Activated T-helper 2 cell treated with anti-CD3 and anti-CD28 coated beads, Interferon-gamma antibody, Interleukin-2, Interleukin-4, amounts not matched to agents 10 μg/mL and 5 μg/mL and 100 μg/mL, durations not matched to agents 14 hours and 24 hours and 36 hours (primary cell): ENCODE measurements at places on chromosomes 5 and 9. TPM values are rescaled to one million over a fixed set of nuclear protein-coding genes. Genes with fewer than 3 reads are reported as not detected.

- no peak for DNase-seq
- H3K4me1 ChIP-seq = peaks cover 10% of the 10 kb centered on the region
- H3K36me3 ChIP-seq = no peaks in the 10 kb centered on the region
- H3K4me3 ChIP-seq = no peak overlapping the region
Observed at GRCh38 chr5:149114403-149115312, 26.6 kb upstream of the ABLIM3 start.

DNA sequence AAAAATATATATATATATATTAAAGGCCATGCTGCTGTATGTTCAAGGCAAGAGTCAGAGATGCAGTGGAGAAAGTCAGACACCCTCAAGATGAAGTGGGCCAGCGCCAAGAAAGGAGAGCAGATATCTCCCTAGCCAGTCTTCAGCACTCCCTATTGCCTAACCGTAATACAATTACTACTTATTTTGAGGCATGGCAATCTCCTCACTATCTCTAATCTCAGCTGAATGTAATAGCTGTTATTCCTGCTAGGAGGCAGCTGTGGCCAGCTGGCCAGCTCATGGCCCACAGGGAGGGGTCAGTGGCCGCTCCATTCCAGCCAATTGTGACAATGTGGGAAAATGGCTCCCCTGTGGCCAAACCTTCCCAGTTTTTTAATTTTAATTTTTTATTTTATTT, 87.5 kb upstream of the FBXW11 start:
- DNase-seq = no peak
- no peaks in the 10 kb centered on the region for H3K27me3 ChIP-seq
- H3K4me3 ChIP-seq = no peak overlapping the region
- peaks cover 5% of the 10 kb centered on the region for H3K4me1 ChIP-seq
- peaks cover 63% of the 10 kb centered on the region for H3K36me3 ChIP-seq
- H3K27ac ChIP-seq = no peak overlapping the region

- no peak overlapping the region for H3K27ac ChIP-seq
- DNase-seq = no peak
- H3K4me1 ChIP-seq = no peaks in the 10 kb centered on the region
- no peaks in the 10 kb centered on the region for H3K36me3 ChIP-seq
- peaks cover 4% of the 10 kb centered on the region for H3K27me3 ChIP-seq
Observed at GRCh38 chr9:126550891-126551351, 62.8 kb upstream of the LMX1B start.

GRCh38 chr9:98157372-98157771, 35.1 kb downstream of the CORO2A start:
- no peak for DNase-seq
- no peak overlapping the region for H3K4me3 ChIP-seq
- no peaks in the 10 kb centered on the region for H3K36me3 ChIP-seq
- H3K27ac ChIP-seq = no peak overlapping the region

The RARS1 gene
- 129 and 131 TPM in 2 replicates for total RNA-seq

GRCh38 chr5:141515141-141515540, 26.3 kb downstream of the PCDHGC5 start:
- H3K27me3 ChIP-seq = no peaks in the 10 kb centered on the region
- peaks cover 22% of the 10 kb centered on the region for H3K4me1 ChIP-seq
- no peak overlapping the region for H3K4me3 ChIP-seq

- H3K27ac ChIP-seq = no peak overlapping the region
- H3K4me3 ChIP-seq = peak overlapping the region; percentile 51
- H3K27me3 ChIP-seq = peaks cover 6% of the 10 kb centered on the region
- peaks cover 45% of the 10 kb centered on the region for H3K36me3 ChIP-seq
- no peak for DNase-seq
- H3K4me1 ChIP-seq = peaks cover 45% of the 10 kb centered on the region
Observed at GRCh38 chr5:134129411-134130238, 15.1 kb downstream of the TCF7 start.

The DMRTA1 gene
- total RNA-seq = not detected in 2 replicates

- no peak overlapping the region for H3K27ac ChIP-seq
- H3K27me3 ChIP-seq = no peaks in the 10 kb centered on the region
- no peak overlapping the region for H3K4me3 ChIP-seq
- no peaks in the 10 kb centered on the region for H3K36me3 ChIP-seq
- DNase-seq = no peak
Observed at GRCh38 chr5:164617290-164617689, 1111.9 kb downstream of the MAT2B start.

DNA sequence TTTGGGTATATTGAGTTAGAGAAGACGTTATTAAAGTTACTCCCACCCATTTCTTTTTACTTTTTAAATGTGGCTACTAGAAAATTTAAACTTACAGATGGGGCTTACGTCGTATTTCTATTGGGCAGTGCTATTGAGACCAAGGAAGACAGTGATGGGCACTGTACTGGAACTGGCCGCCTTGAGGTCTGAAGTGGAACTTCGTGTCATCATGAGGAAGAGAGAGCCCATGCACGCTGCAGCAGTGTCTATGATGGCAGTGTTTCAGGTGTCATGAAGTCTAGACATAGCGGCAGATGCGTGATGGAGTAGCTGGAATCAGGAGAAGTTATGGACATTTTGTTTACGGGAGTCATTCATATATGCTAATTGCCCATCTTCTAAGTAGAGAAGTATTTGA, 143.7 kb downstream of the LRRC70 start:
- no peaks in the 10 kb centered on the region for H3K36me3 ChIP-seq
- no peak for DNase-seq
- no peak overlapping the region for H3K27ac ChIP-seq
- H3K27me3 ChIP-seq = peaks cover 16% of the 10 kb centered on the region
- H3K4me3 ChIP-seq = no peak overlapping the region

- DNase-seq = no peak
- peaks cover 2% of the 10 kb centered on the region for H3K4me1 ChIP-seq
- H3K36me3 ChIP-seq = no peaks in the 10 kb centered on the region
- H3K4me3 ChIP-seq = no peak overlapping the region
- no peak overlapping the region for H3K27ac ChIP-seq
Observed at GRCh38 chr5:143251946-143252345, 151.5 kb downstream of the NR3C1 start.

The PTGER4 gene
- total RNA-seq = 30.4 and 33.7 TPM in 2 replicates

GRCh38 chr5:93513298-93513697, 67.7 kb downstream of the NR2F1-AS1 start:
- DNase-seq = no peak
- no peaks in the 10 kb centered on the region for H3K36me3 ChIP-seq
- H3K4me3 ChIP-seq = no peak overlapping the region
- no peaks in the 10 kb centered on the region for H3K27me3 ChIP-seq

- H3K27ac ChIP-seq = no peak overlapping the region
- H3K27me3 ChIP-seq = no peaks in the 10 kb centered on the region
- no peak overlapping the region for H3K4me3 ChIP-seq
- no peaks in the 10 kb centered on the region for H3K4me1 ChIP-seq
- no peak for DNase-seq
- H3K36me3 ChIP-seq = no peaks in the 10 kb centered on the region
Observed at GRCh38 chr9:26301659-26302058, 590.9 kb downstream of the CAAP1 start.

The AMACR gene
- 8.3 and 9.0 TPM in 2 replicates for total RNA-seq

The BNC2 gene
- not detected in 2 replicates for total RNA-seq

DNA sequence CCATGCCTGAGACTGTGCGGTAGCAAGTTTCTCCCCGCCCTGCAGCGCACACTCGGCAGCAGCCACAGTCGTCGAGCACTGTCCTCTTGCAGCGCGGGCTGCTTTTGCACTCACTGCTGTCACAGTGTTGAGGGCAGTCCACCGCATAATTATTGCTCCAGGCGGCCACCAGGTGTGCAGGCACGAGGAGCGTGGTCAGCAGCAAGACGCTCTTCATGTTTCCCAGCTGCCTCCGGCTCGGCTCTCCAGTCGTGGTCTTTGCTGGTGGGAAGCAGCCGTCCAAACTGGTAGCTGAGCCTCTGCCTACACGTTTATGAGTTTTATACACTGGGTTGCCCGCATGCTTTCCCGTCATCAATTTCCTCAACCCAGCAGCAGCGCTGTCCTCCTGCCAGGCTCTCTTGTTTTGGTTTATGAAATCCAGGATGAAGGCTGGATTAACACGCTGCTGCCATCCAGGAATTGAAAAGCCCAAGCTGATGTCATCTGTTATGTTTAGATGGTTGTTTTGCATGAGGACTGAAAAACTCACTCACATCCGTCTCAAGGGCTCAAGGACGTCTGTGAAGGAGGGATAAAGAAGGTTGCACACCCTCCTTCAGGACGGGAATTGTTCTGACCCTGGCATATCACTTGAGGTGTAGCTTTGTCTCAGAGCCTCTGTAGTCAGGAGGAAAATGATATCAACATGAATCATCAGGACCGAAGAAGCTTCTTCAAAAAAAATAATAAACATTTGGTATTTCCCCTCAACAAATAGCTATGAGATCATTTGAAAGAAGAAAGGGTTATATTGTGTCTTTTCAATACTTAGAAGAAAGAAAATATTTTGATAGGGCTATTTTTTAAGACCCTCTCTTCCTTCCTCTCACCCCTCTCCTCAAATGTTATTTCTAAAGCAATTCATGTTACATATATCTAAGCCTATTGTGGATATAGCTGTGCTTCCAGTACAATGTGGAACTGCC, at the start of gene ESM1:
TSS of gene ESM1 (minus strand) at position 293 of the 968 bp plus-strand sequence. CDS start at position 217, 76 bp downstream.
- peaks cover 6% of the 10 kb centered on the region for H3K36me3 ChIP-seq
- peaks cover 20% of the 10 kb centered on the region for H3K27me3 ChIP-seq
- H3K27ac ChIP-seq = no peak within 1 kb of the TSS
- no peak within 1 kb of the TSS for H3K4me3 ChIP-seq

The IFNE gene
- total RNA-seq = not detected in 2 replicates

DNA sequence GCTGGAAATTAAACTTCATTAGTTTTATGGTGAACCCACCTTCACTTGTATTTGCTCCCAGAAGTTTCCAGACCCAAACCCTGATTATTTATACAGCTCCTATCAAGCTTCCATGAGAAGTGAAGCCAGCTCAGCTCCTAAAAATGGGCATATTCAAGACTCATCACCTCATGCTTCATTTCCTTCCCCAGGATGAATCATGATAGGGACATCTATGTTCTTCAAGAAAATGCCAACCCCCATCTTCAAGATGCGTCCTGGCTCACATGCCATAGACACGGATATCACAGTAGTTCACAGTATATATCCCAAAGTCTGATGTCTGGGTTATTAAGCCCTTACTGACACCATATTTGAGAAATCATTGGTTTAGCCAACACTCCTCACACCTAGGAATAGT, 217.6 kb downstream of the NPR3 start:
- H3K27me3 ChIP-seq = no peaks in the 10 kb centered on the region
- no peaks in the 10 kb centered on the region for H3K4me1 ChIP-seq
- no peaks in the 10 kb centered on the region for H3K36me3 ChIP-seq

DNA sequence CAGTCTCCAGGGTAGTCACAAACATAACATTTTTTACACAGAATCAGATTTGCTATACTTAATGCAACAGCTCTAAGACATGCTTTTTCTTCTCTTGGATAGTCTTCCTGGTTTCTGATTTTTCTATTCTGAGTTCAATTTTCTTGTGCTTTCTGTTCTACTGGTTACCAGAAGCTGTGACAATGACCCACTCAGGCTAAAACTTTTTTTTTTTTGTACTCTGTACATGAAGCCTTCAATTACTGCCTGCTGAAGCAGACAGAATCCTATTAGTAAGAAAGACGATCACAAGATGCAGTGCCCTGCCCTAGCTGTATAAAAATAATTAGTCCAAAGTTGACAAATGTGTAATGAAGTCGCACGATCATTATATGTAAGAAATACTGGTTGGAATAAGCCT, 231.1 kb upstream of the TBCA start:
- H3K4me3 ChIP-seq = no peak overlapping the region
- peaks cover 8% of the 10 kb centered on the region for H3K36me3 ChIP-seq
- no peak for DNase-seq

GRCh38 chr9:27653246-27653645, 80.0 kb upstream of the C9orf72 start:
- H3K4me1 ChIP-seq = no peaks in the 10 kb centered on the region
- no peak overlapping the region for H3K27ac ChIP-seq
- H3K27me3 ChIP-seq = peaks cover 6% of the 10 kb centered on the region
- no peak for DNase-seq
- no peak overlapping the region for H3K4me3 ChIP-seq

- no peaks in the 10 kb centered on the region for H3K27me3 ChIP-seq
- H3K36me3 ChIP-seq = no peaks in the 10 kb centered on the region
- DNase-seq = no peak
- no peak overlapping the region for H3K4me3 ChIP-seq
- no peaks in the 10 kb centered on the region for H3K4me1 ChIP-seq
- H3K27ac ChIP-seq = no peak overlapping the region
Observed at GRCh38 chr5:17832949-17833745, 198.9 kb downstream of the TAF11L14 start.

The C5 gene
- total RNA-seq = 0.82 and 1.8 TPM in 2 replicates

GRCh38 chr5:111645303-111645838, 111.6 kb downstream of the NREP start:
- no peak for DNase-seq
- peaks cover 19% of the 10 kb centered on the region for H3K27me3 ChIP-seq
- no peak overlapping the region for H3K27ac ChIP-seq
- no peaks in the 10 kb centered on the region for H3K36me3 ChIP-seq
- no peaks in the 10 kb centered on the region for H3K4me1 ChIP-seq

The KCNIP1 gene
- total RNA-seq = not detected in 2 replicates

The SLC6A7 gene
- not detected in 2 replicates for total RNA-seq

DNA sequence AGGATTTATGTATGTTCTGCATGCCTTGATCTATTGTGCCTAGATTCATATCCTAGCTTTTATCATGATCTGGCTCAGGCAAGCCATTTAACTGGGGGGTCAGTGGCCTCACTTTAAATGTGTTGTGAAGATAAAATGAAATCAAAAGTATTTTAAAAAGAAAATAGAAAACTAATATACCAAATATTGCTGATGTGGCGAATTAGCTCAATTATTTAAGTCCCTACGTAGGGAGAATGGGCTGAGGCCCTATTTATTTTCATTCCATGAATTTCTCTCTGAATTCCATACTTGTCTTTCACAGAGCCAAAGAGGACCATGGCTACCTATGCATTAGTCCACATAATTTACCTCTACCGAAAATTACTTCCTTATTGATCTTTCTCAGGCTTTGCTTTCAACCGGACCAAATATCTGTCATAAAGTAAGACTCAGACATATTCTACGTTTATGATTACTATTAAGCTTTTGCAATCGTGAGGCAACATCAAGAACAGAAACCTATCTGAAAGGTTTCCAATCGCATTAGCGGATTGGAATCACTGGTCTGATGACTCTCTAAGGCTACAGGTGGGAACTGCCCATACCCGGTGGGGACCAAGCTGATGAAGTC, 1.7 kb downstream of the MBLAC2 start:
- peaks cover 35% of the 10 kb centered on the region for H3K4me1 ChIP-seq
- H3K27me3 ChIP-seq = no peaks in the 10 kb centered on the region
- H3K27ac ChIP-seq = peak overlapping the region; percentile 87

GRCh38 chr5:122111460-122111859, 17.9 kb upstream of the ZNF474 start:
- H3K27ac ChIP-seq = no peak overlapping the region
- no peaks in the 10 kb centered on the region for H3K36me3 ChIP-seq
- H3K4me3 ChIP-seq = no peak overlapping the region

DNA sequence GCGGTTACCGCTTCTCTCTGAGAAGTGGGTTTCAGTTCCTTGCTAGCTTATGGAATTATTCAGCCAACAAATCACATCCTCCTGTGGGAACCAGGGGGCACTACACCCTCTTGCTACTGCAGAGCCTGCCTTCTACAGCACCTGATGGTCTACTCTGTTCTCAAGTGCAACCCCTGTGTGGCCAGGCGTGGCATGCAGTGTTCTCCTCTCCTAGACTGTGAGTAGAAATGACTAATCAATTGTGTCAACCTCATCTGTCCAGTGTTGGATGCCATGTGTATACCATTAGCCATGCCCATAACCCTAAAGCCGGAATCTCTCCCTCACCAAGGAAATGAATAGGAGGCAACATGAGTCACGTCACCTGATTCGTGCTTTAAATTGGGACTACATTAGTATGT, 117.2 kb upstream of the LIFR start:
- no peak overlapping the region for H3K27ac ChIP-seq
- no peaks in the 10 kb centered on the region for H3K27me3 ChIP-seq
- no peaks in the 10 kb centered on the region for H3K36me3 ChIP-seq
- H3K4me3 ChIP-seq = no peak overlapping the region
- H3K4me1 ChIP-seq = no peaks in the 10 kb centered on the region

The DAB2 gene
- total RNA-seq = not detected in 2 replicates

The SPATA31D4 gene
- not detected in 2 replicates for total RNA-seq

The FOXD4L4 gene
- 0.11 TPM in 1 of 2 replicates, not detected in the other for total RNA-seq

The SLC34A3 gene
- not detected in 2 replicates for total RNA-seq
